ENCODE measurements at places on chromosomes 11 and 22.

DNA sequence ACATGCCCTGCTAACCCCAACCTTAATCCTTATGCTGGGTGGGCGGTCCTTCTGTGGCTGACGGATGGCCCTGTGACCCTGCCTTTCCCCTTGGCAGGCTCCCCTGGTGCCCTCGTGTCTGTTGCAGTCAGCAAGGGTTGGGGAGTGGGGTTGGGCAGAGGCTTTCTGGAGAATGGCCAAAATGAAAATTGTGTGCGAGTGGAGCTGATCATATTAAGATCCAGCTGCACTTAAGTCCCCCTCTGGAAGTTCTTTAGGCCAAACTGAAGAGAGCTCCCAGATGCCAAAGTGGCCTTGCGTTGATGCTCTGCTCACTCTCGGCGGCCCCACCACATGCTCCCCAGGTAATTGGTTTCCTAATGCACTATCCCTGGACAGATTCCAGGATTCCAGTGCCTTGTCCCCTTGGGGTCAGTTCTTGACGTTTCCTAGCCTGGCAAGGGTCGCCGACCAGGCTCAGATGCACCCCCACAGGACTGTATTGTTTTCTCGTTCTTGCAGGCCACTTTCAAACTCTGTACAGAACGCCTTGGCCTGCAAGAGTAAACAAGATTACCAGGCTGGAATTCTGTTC is 16.4 kb upstream of the C11orf96 start:
- no peak for DNase-seq

- no peak for DNase-seq
Measured at GRCh38 chr11:34824425-34824824, 91.8 kb downstream of the APIP start.

DNA sequence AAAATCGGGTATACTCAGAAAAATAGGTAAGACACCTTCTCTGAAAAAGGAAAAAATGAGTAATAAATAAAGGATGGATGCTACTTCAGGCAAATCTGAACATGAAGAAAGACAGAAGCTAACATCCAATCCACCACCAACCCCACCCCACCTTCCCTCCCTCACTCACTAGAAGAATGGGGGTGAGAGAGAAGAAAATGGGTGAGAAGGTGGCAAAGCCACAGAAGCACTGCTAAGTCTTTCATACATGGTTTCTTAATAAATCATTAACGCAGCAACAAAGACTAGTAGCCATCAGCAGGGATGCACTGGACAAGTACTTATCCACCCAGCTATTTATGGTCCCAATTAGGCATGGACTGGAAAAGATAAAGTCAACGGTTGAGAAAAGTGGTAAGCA is 5.9 kb downstream of the FHIP1B start:
- no peak for DNase-seq

DNA sequence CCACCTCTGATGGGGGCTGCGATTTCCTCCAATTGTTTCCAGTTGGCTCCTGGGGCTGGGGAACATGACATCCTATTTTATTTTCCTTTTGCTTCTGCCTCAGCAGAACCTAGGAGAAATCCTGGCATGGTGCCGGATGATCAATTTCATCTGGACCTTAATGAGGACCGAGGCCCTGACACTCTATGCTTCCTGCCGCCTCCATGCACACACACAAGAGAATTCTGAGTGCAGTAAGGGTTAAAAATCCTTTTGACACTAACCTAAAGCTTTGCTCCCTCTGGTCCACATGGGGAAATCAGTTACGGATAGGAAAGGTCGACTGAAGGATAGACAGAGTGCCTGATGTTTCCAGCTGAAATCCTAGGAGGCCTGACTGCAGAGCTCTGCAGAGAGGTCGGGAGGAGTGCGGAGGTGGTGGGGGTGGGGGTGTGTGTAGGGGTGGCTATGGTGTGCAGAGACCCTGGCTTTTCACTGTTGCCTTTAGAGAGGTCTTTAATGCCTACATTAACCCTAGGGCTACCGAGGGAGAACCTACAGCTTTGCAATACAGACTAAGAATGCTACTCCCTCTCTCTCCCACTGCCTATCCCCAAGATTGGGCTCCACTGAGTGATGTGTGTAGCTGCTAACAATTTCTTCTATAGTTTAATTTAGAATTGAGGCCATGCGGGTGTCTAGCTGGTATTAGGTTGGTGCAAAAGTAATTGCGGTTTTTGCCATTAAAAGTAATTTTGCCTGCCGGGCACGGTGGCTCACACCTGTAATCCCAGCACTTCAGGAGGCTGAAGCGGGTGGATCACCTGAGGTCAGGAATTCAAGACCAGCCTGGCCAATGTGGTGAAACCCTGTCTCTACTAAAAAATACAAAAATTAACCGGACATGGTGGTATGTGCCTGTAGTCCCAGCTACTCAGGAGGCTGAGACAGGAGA is 53.6 kb upstream of the INCENP start:
- no peak for DNase-seq

GRCh38 chr22:45225732-45226502 is 14.8 kb downstream of the KIAA0930 start:
- no peak for DNase-seq

DNA sequence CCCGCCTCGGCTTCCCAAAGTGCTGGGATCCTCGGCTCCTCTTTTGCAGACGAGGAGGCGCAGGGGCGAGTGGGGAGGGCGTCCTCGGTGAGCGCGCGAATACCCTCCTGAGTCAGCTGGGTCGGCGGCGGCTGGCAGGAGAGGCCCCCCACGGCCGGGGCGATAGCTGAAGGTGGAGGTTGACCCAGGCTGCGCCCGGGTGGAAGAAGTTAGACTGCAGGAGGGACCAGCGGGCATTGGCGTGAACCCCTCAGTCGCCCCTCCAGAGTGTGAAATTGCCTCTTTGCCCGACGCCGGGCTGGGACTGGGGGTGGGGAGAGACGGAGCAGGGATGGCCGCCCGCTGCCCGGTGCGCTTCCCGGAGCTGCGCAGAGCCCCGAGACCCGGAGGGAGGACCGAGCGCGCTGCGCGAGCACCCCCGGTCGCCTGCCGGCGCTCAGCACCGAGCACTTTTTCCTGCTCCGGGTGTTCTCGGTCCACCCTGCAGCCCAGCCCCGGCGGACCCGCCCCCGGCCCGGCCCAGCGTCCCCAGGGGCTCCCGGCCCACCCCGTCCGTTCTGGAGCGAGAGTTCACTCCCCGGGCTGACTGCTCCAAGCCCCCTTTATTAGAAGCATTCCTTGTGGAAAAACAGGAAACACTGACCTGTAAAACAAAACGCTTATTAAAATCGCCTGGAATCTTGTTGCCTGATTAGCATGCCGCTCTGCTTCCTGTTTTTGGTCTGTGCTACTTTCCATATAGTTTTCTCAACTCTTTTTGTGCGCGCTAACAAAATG is 13.7 kb upstream of the CPT1A start:
- no peak for DNase-seq

- no peak for DNase-seq
Measured at GRCh38 chr11:77233011-77233410, 68.5 kb downstream of the GDPD4 start.

- no peak for DNase-seq
Measured at GRCh38 chr22:22818202-22818538, 69.4 kb upstream of the IGLL5 start.
